ENCODE measurements at places on chromosomes 1 and 21.

DNA sequence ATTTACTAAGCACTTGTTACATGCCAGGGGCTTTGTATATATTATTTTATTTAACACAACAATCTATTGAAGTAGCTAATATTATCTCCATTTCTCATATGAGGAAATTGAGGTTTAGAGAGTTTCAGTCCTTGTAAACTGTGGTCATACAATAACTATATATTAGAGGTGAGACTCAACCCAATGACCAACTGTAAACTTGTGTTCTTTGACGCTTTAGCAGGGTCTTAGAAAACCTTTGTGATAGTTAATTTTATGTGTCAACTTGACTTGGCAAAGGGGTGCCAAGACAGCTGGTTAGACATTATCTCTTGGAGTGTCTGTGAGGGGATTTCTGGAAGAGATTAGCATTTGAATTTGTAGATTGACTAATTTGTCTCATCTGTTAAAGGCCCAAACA is 252.4 kb upstream of the B3GALT2 start:
- DNase-seq = no peak

DNA sequence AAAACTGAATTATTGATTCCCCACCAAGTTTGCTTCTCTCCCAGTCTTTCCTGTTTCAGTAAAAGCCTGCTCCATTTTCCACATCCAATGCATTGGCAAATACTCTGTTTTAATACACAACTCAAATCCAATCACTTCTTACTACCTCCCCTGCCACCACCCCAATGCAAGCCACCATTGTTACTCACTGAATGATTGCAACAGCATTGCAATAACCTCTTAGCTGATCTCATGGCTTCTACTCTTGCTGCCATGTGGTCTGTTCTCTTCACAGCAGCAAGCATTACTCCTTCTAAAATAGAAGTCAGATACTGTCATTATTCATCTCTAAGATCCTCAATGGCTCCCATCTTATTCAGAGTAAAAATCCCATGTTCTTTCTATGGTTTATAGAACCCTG is 123.4 kb downstream of the ATP6V1G3 start:
- no peak for DNase-seq

GRCh38 chr1:227072991-227073390 is 132.9 kb downstream of the COQ8A start:
- DNase-seq = no peak

DNA sequence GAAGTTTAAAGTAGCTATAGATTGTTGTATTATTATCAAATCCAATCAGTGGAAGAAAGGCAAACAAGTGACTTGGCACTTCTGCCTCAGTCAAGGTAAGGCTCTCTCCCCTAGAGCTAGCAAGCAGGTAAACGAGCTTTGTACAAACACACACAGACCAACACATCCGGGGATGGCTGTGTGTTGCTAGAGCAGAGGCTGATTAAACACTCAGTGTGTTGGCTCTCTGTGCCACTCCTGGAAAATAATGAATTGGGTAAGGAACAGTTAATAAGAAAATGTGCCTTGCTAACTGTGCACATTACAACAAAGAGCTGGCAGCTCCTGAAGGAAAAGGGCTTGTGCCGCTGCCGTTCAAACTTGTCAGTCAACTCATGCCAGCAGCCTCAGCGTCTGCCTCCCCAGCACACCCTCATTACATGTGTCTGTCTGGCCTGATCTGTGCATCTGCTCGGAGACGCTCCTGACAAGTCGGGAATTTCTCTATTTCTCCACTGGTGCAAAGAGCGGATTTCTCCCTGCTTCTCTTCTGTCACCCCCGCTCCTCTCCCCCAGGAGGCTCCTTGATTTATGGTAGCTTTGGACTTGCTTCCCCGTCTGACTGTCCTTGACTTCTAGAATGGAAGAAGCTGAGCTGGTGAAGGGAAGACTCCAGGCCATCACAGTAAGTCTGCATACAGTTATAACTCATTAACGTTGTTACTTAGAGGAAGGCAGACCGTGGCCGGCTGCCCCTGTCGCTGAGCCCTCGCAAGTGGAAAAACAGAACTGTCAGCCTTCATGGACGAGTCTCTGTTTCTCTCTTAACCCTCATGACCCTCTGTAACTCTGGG is at the start of gene PALMD:
Gene PALMD (plus strand): TSS at position 415 of the 833 bp plus-strand sequence. CDS start 205 bp downstream, at position 620.
- no peak for DNase-seq

DNA sequence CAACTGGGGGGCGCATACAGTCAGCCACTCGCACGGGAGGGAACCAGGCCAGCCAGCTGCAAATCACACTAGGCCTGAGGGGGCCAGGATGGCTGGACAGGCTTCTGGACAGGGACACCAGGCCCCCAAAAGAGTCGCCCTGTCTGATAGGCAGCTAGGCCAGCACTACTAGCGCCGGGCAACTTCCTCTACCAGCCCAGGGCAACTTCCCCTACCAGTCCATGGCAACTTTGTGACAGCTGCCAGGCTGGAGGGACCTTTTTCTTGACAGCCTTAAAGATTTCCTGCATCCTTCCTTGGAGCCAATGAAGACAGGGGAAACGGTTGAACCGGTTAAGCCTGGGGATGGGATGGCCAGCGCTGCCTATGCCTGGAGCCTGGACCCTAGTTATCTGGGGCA is 5.1 kb downstream of the IFFO2 start:
- DNase-seq = no peak

GRCh38 chr21:42265231-42265812 is 46.4 kb downstream of the ABCG1 start:
- DNase-seq = no peak

GRCh38 chr1:33088119-33088906 is 7.4 kb downstream of the AZIN2 start:
- no peak for DNase-seq

DNA sequence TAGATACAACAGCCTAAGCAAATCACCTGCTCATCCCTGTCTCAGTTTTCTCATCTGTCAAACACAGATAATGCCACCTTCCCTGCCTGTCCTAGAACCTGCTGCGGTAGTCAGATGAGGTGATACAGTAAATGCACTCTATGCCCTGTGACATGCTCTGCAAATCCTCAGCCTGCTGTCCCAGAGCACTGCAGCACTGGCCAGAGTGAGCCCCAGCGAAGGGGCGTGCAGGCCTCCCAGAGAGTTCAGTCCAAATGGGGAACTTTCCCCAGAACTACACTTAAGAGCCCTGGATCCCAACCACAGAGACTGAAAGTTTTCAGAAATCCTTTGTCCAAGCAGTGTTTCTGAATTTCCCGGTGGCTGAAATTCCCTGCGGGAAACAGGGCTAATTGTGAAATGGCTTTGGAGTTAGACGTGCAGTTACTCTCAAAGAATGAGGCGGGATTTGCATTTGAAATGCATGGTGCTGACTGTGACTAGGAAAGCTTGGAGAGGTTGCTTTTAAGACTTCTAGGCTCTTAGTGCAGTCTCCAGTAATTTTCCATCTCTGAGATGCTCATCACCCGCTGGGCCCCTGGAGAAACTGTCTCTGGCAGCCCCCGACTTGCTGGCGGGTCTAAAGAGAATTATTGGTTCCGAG is 206.5 kb upstream of the AJAP1 start:
- DNase-seq = no peak

DNA sequence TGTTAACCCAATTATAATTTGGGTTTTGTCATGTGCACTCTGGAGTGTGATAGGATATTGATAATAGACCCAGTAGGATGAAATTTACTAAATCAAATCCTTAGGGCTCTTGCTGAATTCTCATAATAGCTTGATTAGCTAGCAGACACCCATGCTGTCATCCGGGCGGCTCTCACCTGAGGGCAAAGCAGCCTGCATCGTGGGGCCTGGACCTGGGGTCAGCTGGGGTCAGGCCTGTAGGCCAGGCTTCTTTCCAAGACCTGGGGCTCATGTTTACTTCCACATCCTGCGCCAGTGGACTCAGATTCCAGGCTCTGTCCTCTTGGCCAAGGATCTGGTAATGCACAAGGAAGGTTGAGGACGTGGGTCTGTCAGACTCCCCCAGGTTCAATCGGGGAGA is 486.3 kb downstream of the NPHP4 start:
- DNase-seq = no peak

GRCh38 chr1:39689635-39690034 is 1.6 kb downstream of the HPCAL4 start:
- no peak for DNase-seq

DNA sequence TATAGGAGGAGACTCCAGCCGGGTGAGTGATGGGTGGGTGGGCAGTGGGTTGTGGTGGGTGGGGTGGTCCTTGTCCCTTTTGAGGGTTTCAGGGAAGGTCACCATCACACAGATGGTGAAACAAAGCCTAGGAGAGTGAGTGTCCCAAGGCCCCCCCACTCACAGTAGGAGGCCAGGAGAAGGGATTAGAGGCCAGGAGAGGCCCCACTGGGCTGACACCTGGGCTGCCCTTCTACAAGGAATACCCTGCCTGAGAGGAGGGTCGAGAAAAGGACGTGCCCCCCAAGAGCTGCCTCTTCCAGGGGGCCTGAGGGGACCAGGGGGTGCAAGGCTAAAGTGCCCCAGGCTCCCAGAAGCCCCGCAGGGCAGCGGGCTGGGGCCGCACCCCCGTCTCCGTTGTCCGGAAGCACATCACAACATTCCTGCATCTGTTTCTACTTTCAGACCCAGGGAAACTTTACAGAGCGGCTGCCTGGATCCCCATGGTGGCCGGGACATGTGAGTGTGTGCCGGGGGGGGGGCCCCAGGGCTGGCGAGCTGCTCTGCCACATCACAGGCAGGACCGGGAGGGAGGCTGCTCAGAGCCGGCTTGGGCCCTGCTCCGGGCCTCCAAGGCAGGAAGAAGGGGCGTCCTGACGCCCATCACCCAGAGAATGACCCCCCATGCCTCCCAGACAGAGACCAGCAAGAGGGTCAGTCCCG is 68.2 kb downstream of the ARHGEF16 start:
- no peak for DNase-seq

DNA sequence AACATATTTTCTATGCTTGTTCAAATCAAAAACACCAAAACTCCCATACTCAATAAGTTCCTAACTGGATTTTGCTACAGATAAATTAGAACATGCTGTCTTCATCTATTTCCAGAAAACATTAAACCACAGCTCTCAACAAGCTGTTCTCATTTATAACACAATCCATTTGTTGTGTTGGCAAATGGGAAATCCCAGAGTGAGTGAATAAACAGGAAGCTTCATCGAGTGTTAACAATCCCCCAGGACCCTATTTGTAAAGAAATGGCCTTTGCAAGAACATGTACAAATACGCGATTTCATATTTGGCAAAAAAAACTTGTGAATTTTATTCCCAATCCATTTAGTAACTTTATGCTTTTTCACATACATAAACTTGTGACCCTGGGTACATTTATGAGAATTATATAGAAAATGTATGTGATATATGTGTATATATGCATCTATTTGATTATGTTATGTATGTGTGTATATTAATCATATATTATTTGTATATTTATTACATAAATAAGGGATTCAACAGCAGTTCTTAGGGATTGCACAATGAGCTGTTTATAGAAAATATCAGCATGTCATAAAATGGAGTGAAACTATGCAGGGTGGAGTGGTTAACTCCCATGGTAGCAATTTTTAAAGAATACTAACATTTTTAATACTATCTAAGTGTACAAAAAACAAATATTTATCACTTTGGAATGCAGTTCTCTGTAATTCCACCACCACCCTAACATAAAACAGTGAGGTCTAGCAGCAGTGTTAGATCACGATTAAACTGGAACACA is 160.0 kb downstream of the NEGR1 start:
- DNase-seq = no peak

- DNase-seq = no peak
Observed at GRCh38 chr1:162633081-162633762, 958 bp downstream of the DDR2 start.
